ENCODE measurements at places on chromosomes 2 and 18.

GRCh38 chr2:186328838-186329237 is 157.2 kb upstream of the ZC3H15 start:
- no peak for DNase-seq

DNA sequence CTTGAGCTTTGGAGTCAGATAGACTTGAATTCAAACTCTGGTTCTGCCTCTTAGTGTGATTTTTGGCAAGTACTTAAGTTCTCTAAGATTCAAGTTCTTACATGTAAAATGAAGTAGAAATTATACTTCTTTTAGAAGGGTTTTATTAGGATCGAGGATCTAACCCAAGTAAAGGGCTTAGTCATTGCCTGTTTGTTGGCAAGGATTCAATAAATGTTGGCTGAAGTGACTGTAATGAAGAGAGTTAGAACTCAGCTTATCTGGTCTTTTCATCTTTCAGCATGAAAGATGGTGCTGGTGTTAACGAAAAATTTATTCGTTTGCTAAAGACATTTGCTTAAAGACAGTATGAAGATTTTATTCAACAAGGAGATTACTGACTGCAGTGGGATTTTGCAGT is 315.9 kb upstream of the THUMPD2 start:
- no peak for DNase-seq

GRCh38 chr2:84526562-84526961 is 10.3 kb downstream of the DNAH6 start:
- no peak for DNase-seq

DNA sequence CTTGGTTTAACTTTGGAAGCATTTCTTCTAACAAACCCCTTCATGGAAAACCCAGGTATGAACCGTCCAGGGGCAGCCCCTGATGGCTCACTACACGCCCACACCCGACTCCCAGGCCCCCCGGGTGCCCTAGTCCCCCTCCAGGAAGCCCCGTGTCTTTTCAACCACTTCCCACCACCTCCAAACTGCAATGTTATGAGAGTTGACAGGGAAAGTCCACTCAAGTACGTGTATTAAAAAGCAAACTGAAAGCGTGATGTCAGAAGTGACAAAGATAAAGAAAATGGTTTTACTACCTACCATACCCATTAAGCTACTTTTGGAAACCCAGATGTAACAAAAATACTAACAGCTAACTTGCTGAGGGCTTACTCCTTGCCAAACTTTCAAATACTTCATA is 51.5 kb downstream of the L3MBTL4 start:
- DNase-seq, result no peak

DNA sequence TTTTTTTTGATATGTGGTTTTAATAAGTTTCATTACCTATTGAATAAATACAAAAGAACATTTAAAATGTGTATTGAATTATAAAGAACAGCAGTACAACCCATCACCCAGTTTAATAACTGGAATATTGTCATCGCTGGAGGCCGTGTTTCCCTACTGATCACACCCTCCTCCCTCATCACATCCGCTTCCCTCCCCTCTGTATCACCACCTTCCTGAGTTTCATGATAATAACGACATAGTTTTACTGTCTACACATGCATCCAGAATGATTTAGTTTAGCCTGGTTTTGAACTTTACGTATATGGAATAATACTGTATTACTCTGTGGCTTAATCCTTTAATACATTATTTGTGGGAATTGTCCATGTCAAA is 2.1 kb downstream of the SERPINB8 start:
- no peak for DNase-seq

Data from WTC11 (cell line).